Progenitor cell of endocrine pancreas (in vitro differentiated cells): ENCODE measurements at places on chromosomes 16 and 17. TPM values are rescaled to one million over a fixed set of nuclear protein-coding genes. Genes with fewer than 3 reads are reported as not detected.

Gene TBC1D3B
- total RNA-seq, result 27.1 and 30.1 TPM in 2 replicates

Gene KRT24
- not detected in 2 replicates for total RNA-seq

Gene SLFN13
- total RNA-seq, result 32.4 and 33.6 TPM in 2 replicates

DNA sequence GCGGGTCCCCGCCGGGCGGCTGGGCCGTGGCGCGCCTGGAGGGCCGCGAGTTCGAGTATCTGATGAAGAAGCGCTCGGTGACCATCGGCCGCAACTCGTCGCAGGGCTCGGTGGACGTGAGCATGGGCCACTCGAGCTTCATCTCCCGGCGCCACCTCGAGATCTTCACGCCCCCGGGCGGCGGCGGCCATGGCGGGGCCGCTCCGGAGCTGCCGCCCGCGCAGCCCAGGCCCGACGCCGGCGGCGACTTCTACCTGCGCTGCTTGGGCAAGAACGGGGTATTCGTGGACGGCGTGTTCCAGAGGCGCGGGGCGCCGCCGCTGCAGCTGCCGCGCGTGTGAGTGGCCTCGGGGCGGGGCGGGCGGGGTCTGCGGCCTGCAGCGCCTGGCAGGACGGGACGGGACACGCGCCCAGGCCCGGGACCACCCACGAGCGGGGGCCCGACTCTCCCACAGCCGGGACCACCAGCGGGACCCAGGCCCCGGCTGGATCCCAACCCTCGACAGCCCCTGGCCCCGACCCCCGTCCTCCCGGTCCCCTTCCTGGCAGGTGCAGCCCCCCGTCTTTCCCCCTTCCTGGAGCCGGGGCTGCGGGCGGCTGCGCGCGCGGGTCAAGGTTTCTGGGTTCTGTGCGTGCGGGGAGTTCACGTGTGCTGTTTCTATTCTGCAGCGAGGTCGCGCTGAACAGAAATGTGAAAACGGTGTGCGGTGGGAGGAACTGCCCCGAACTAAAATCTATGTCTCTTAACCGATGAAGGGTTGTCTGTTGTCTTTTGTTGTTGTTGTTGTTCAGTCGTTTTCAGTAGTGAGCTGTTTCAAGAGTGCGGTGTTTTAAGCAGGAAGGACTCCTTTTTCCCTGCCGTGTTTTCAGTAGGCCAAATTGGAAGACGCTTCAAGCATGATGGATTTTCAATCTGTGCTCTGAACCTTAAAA is 705 bp downstream of the FOXK2 start:
- DNase-seq, result no peak
- H3K4me3 ChIP-seq, result peak overlapping the region; percentile 83
- peaks cover 19% of the 10 kb centered on the region for H3K4me1 ChIP-seq
- H3K36me3 ChIP-seq, result peaks cover 4% of the 10 kb centered on the region
- H3K27me3 ChIP-seq, result no peaks in the 10 kb centered on the region

DNA sequence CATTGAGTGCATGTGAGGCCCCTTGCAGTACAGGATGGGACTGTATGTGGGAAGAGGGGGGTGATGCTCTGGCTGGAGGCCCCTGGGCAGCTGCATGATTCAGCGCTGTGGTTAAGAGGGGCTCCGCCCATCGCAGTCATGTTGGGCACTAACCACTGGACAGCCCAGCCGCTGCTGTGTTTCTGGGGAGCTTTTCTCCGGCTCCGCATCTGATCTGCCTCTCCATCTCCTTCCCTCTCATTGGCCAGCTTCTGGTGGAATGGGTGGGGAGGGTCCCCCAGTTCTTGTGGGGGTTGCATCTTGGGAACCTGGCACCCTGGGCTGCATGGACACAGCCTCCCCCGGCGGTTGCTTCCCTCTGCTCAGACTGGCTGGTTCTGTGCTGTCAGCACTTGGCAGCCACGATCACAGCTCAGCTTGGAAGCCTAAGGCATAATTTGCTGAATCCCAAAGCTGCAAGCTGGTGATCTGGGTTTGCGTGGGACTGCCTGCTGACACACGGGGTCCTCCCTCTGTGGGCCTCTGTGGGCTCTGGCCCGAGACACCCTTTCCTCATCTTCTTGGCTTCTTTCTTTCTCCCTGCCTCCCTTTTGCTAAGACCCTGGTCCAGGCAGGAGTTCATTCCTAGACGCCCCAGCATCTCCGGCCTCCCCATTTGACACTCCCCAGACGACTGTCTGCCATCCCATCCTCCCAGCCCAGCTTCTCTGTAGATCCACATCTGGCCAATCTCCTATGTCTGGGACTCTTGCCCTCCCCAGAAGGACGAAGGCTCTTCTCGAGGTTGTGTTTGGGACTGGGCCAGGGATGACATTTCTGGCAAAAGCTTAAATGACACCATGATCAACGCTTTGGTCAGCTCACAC is 168.3 kb downstream of the SEC14L1 start:
- DNase-seq, result no peak
- peaks cover 6% of the 10 kb centered on the region for H3K36me3 ChIP-seq
- no peak overlapping the region for H3K27ac ChIP-seq
- H3K27me3 ChIP-seq, result no peaks in the 10 kb centered on the region
- no peak overlapping the region for H3K4me3 ChIP-seq
- H3K4me1 ChIP-seq, result peaks cover 18% of the 10 kb centered on the region

DNA sequence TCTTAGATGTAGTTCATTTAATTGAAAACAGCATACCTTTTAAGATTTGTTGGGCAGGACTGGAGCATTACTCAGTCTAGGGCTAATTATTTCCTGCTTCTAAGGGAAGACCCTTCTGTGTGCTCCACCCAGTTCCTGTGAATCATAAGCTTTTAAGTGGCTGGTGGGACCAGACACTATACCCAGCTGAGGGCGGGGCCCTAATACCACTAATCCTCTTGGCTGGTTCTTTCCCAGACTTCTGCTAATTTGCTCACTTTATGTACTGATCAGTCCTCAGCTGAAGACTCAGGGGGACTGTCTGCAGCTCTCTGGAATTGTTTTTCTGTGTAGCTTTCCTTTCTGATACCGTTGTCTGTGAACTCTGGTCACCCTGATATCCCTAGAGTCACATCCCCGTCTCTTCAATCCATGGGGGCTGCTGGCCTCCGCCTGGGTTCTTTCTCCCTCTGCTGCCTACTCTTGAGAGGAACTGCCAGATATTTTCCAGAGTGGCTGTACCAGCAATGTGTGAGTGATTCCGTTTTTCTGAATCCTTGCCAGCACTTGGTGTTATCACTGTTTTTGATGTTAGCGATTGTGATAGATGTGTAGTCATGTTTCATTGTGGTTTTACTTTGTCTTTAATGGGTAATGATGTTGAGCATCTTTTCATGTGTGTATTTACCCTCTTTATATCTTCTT is 35.1 kb downstream of the MFSD11 start:
- no peaks in the 10 kb centered on the region for H3K27me3 ChIP-seq
- H3K4me1 ChIP-seq, result no peaks in the 10 kb centered on the region
- no peak overlapping the region for H3K4me3 ChIP-seq
- no peak overlapping the region for H3K27ac ChIP-seq
- peaks cover 31% of the 10 kb centered on the region for H3K36me3 ChIP-seq

GRCh38 chr17:68705714-68706076 is 104.5 kb upstream of the FAM20A start:
- H3K27ac ChIP-seq, result no peak overlapping the region
- no peak for DNase-seq
- no peaks in the 10 kb centered on the region for H3K36me3 ChIP-seq
- H3K4me1 ChIP-seq, result peaks cover 10% of the 10 kb centered on the region

DNA sequence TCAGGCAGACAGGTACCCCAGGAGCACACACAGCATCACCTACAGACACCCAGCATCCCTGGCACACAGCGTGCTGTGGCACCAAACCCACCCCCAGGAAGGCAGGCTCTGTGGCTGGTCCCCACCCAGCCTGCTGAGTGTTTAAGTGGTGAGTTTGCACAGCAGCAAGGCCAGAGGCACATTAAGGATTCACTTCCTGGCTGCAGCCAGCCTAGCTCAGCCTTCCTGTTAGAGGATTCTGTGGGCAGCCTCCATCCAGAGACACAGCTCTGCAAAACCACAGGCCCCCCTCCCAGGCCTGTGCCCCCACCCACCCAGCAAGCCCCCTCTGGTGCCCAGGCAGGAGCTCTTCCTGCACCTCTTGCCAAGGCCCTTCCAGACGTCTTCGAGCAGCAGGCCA is 36.1 kb upstream of the PHB1 start:
- no peaks in the 10 kb centered on the region for H3K4me1 ChIP-seq
- DNase-seq, result no peak
- H3K4me3 ChIP-seq, result no peak overlapping the region
- H3K27me3 ChIP-seq, result peaks cover 49% of the 10 kb centered on the region

GRCh38 chr17:823501-823902 is 41.3 kb downstream of the MRM3 start:
- H3K27me3 ChIP-seq, result no peaks in the 10 kb centered on the region
- peaks cover 6% of the 10 kb centered on the region for H3K36me3 ChIP-seq
- peak overlapping the region; percentile 7 for H3K27ac ChIP-seq
- H3K4me1 ChIP-seq, result no peaks in the 10 kb centered on the region
- no peak for DNase-seq

GRCh38 chr17:40726919-40727318 is 23.4 kb upstream of the KRT24 start:
- H3K27me3 ChIP-seq, result peaks cover 7% of the 10 kb centered on the region
- no peak overlapping the region for H3K4me3 ChIP-seq
- DNase-seq, result no peak
- H3K36me3 ChIP-seq, result no peaks in the 10 kb centered on the region
- H3K4me1 ChIP-seq, result no peaks in the 10 kb centered on the region

GRCh38 chr16:27325736-27326135 is 12.0 kb downstream of the IL4R start:
- no peak for DNase-seq
- H3K36me3 ChIP-seq, result no peaks in the 10 kb centered on the region
- H3K4me3 ChIP-seq, result no peak overlapping the region
- peaks cover 11% of the 10 kb centered on the region for H3K4me1 ChIP-seq
- H3K27ac ChIP-seq, result no peak overlapping the region
- H3K27me3 ChIP-seq, result no peaks in the 10 kb centered on the region

DNA sequence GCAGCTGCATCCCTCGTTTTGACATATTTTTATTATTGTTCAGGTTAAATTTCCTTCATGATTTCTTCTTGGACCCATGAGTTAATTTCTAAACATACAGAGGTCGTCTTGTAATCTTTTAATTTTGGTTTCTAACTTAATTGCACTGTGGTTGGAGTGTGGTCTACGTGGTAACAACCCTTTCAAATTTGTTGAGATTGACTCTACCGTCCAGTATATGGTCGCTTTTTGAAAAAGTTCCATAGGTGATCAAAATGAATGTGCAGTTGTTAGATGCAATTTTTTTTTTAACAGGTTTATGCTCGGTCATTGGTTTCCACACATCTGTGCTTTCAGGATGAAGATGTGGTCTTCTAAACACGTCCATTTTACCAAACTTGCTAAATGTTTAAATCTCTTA is 11.0 kb upstream of the SLC6A4 start:
- H3K27ac ChIP-seq, result no peak overlapping the region
- no peak for DNase-seq
- H3K36me3 ChIP-seq, result peaks cover 30% of the 10 kb centered on the region
- peaks cover 4% of the 10 kb centered on the region for H3K27me3 ChIP-seq

- H3K4me1 ChIP-seq, result peaks cover 4% of the 10 kb centered on the region
- peaks cover 10% of the 10 kb centered on the region for H3K36me3 ChIP-seq
- H3K4me3 ChIP-seq, result no peak overlapping the region
- no peak for DNase-seq
- no peak overlapping the region for H3K27ac ChIP-seq
Observed at GRCh38 chr17:57676543-57676942, 68.6 kb downstream of the CCDC182 start.

- peak overlapping the region; percentile 5 for H3K27ac ChIP-seq
- no peak for DNase-seq
- no peaks in the 10 kb centered on the region for H3K4me1 ChIP-seq
- H3K4me3 ChIP-seq, result no peak overlapping the region
- no peaks in the 10 kb centered on the region for H3K27me3 ChIP-seq
Observed at GRCh38 chr17:75825149-75825552, 19.1 kb downstream of the UNC13D start.
